ENCODE measurements at places on chromosomes 6 and 20.
A peak's percentile ranks its signal among the peaks of the same experiment; 100 is the strongest.

GRCh38 chr6:150734235-150734634 lies 131.3 kb upstream of the MTHFD1L start:
- no peak for DNase-seq

DNA sequence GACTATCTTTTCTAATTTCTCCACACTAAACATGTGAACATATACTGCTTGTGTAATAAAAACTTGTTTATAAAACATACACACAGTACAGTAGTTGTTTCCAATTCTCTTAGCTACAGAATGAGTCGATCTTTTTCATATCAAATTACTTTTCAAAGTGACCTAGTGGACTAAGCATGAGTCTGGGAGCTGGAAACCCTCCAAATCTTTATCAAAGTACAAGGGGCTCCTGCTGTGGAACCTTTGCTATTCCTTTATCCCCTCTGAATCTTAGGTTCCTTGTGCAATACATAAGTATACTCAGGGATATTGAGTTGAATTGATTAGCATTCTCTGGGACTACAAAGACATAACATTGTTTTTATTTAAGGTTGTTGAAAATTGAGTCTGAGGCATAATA lies 48.7 kb upstream of the TAB2 start:
- DNase-seq: no peak

DNA sequence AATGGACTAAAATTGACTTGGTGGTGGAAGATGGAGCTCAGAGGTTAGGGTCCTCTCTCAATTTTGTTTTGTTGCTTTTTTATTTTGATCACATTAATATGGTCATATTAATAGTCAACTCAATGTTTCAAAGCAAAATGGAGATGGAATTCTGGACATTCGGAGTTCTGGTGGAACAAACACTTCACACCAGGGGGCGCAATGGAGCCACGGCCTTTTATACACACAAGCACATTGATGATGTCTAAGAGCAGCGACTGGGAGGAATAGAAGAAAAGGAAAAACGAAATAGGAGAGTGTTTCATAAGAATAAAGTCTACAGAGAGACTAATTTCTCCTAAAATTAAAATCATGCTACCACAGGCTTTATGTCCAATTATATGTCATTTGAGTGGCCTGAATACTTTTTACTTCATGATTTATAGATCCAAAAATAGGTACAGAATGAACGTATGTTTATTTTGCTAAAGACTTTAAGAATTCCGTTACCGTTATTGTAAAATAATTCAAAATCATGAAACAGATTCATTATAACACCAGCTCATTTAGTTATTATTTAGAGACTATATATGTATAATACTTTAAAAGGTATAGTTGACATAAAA lies 197.6 kb upstream of the SASH1 start:
- peak; percentile 74 for DNase-seq

- no peak for DNase-seq
Measured at GRCh38 chr6:24080711-24081110, 45.3 kb upstream of the NRSN1 start.

GRCh38 chr6:161947371-161947770 lies 673.5 kb upstream of the AGPAT4 start:
- DNase-seq: no peak

DNA sequence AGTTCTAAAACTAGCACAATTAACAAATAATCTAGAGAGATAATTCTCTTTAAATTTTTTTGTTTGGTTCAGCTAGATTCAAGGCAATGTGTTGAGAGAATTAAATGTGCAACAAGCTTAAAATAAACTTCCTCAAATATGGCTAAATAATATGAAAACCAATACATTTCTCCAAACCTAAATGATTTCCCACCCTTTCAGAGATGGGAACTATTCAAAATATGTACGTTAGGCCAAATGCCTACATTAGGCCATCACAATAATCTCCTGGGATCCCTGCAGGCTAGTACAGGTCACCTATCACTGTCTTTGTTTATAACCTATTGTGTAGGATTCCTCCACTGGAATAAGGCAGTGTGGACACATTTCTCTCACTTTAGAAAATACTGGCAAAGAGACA lies 1.7 kb downstream of the FAXC start:
- no peak for DNase-seq

DNA sequence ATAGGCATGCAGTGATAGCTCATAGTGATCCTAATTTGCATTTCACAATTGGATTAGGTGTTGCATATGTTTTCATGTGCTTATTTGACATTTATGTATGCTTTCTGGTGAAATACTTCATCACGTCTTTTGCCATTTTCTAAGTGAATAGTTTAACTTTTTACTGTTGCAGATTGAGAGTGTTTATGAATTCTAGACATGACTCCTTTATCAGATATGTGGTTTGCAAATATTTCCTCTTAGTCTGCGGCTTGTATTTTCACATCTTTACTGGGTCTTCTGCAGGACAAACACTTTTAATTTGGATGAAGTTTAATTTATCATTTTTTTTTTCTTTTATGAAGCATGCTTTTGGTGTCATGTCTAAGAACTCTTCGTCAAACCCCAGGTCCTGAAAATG lies 39.2 kb downstream of the CCN2 start:
- no peak for DNase-seq

GRCh38 chr6:156910938-156911337 lies 133.8 kb downstream of the ARID1B start:
- DNase-seq: no peak

DNA sequence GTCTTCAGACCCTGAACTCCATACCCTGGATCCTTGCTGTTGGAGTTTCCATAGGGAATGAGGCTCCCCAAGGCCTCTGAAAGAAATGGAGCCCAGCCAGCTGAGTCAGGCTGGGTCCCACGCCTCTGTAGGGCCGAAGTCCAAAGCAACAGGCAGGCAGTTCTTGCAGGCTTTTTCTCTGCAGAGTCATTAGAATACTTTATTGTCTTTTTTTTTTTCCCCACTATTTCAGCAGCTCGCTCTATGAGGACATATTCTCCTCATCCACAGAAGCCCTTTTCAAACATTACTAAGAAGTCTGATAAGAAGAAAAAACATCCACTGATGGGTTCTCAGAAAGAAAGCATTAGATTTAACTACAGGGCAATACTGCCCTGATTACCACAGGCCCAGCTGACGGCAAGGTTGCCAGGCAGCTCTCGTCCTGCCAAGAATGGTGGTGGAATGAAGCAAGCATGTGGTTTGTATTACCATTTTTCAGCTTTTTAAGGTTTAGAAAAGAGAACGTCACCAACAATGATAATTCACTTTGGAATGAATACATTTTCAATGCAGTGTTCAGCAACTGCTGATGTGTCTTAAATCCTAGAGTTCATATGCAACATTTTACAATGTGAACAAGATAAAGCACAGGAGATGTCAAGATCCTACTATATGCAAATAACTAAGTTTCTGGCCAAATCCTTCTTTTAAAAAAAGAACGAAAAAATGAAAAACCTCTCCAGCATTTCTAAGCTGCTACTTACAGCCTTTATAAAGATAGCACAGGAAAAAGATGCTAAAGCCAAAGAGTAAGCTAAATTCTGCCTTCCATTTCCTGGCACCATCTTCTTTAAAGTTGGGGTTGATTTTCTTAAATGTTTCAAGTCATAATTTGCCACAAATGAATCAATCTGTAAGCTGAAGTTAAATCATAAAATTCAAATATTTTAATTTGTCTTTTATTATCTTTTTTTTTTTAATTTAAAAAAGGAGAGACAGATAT lies 223.6 kb upstream of the CITED2 start:
- peak; percentile 18 for DNase-seq

DNA sequence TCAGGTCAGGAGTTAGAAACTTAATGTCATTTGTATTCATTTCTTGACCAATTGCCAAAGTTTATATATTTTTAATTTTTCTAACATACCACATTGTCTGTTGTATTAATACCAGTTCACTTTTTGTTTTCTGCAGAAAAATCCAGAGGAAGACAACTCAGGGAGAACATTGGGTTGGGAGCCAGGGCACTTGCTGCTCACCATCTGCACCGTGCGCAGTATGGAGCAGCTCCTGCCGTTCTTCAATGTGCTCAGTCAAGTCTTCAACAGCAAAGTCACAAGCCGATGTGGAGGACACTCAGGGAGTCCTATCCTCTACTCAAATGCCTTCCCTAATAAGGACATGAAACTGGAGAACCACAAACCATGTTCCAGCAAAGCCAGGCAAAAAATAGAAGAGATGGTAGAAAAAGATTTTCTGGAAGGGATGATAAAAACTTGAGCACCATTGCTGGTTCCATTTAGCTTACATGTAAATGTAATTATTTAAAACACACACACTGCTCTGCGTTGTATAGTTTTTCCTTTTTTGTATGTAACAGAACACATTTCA lies 25.3 kb downstream of the PGM3 start:
- DNase-seq: no peak

GRCh38 chr20:16368645-16369292 lies 204.5 kb downstream of the KIF16B start:
- DNase-seq: no peak
